Activated CD4-positive, alpha-beta T cell treated with anti-CD3 and anti-CD28 coated beads for 4 hours (primary cell): ENCODE measurements at places on chromosomes 13 and 19.

GRCh38 chr13:98942997-98943396 lies 34.9 kb downstream of the DOCK9 start:
- DNase-seq, result no peak

DNA sequence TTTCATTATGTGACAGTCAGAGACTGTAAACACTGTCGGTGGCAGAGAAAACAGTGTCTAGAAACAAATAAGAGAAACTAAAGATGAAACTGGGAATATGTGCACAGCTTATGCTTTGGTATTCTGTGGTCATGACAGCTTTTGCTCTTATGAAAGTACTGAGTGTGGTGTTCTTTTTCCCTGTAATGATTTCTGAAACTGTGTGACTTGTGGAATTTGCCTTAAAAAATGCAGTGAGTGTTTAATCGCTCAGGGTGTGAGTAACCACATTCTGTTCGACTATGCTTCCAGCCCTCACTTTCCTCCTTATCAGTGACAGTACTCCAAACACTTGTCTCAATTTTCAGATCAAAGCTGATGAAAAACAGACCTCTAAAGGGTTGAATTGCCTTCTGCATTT lies 66.9 kb upstream of the DIAPH3 start:
- no peak for DNase-seq

DNA sequence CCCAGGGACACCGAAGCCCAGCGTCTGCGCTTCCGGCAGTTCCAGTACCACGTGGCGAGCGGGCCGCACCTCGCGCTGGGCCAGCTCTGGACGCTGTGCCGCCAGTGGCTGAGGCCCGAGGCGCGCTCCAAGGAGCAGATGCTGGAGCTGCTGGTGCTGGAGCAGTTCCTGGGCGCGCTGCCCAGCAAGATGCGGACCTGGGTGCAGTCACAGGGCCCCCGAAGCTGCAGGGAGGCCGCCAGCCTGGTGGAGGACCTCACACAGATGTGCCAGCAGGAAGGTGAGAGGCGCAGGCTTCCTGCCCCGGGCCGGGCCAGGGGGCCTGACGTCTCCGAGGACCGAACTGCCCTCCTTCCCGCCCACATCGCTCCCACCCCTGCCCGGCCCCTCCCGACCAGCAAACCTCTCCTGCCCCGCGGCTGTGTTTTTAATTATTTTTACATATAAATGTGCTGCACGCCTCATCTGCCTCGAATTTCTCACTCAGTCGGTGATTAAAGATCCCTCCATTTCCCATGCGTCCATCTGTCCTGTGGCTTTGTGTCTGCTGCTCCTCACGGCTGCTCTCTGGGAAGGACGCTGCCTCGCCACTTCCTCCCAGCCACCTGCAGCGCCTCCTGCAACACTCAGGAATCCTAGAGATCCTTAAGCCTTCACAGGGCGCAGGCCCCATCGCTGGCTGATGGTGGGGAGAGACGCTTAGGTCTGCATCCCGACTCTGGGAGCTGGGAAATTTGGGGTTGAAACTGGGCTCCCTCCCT lies 4.3 kb downstream of the ZSCAN1 start:
- no peak for DNase-seq

- DNase-seq, result no peak
Observed at GRCh38 chr19:35266520-35267352, 2.0 kb upstream of the USF2 start.

GRCh38 chr13:71875823-71876222 lies 8.8 kb upstream of the DACH1 start:
- DNase-seq, result no peak

GRCh38 chr13:98978280-98978679 lies 416 bp upstream of the DOCK9 start:
- DNase-seq, result no peak

GRCh38 chr13:38350114-38350617 lies 515 bp downstream of the UFM1 start:
- peak; percentile 53 for DNase-seq

- DNase-seq, result no peak
Observed at GRCh38 chr19:22616659-22617058, 17.5 kb upstream of the ZNF492 start.

- no peak for DNase-seq
Observed at GRCh38 chr13:94309997-94310855, 169.3 kb downstream of the DCT start.

DNA sequence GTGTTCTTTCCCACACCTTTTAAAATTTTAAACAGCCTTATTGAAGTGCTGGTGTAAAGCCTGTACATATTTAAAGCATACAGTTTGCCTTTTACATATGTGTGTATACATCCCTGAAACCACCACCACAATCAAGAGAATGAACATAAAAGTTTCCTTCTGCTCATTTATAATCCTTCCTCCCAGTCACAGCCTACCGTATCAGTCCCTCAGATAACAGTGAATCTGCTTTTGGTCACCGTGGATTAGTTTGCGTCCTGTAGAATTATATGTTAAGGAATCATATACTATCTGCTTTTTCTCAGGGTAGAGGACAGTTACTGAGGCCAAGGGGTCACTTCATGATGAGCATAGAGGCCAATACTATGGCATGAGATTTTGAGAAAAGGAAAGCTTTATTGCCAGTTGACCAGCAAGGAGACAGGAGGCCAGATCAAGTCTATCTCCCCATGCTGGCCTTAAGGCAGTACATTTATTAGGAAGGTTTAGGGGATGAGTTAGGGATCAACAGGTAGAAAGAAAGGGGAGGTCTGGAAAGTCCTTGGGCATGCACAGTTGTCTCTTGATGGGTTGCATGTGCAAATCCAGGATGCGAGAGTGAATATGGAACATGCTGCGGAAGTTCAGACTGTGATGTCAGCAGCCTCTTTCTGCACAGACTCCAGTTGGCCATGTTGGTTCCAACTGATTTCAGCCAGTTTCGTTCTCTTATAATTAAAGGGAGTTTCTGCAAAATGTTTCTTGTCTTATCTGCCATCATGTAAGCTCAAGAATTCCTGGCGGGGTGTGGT lies 36.3 kb upstream of the LSM14A start:
- no peak for DNase-seq

DNA sequence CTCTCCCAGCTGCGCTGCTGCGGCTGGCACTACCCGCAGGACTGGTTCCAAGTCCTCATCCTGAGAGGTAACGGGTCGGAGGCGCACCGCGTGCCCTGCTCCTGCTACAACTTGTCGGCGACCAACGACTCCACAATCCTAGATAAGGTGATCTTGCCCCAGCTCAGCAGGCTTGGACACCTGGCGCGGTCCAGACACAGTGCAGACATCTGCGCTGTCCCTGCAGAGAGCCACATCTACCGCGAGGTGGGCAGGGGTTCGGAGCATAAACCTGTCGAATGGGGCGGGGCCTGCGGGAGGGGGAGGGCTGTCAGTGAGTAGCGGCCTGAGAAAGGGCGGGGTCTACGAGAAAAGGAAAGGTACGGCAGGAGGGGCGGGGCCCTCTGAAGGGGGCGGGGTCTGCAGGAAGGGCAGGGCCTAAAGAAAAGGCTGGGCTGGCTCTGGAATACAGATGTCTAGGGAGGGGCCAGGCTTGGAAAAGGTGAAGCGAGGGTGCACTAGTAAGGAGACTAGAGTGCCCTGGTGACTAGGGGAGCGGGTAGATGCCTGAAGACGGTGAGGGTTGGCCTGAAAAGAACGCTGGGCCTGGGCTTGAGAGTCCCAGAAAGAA lies 3.6 kb downstream of the CD37 start:
- DNase-seq, result no peak

DNA sequence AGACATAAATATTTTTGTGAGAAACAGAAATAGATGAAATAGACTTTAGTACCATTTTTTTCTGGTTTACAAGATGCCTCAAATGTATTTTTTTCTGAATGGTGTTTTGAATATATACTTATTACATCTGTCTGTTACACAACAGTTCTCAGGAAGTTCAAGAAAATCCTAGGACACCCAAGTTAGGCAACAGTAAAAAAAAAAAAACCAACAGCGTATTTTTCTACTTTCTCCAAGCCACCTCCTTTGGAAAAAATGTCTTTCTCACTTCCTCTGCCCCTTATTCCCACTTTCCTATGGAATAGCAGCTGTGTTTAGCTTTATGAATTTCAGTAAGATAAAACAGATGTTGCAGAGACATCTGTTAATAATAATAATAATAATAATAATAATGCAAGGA lies 489.6 kb upstream of the KLF12 start:
- DNase-seq, result no peak

GRCh38 chr13:112657850-112658445 lies 31.9 kb upstream of the ATP11A start:
- no peak for DNase-seq

GRCh38 chr13:108948251-108948671 lies 318.9 kb downstream of the MYO16 start:
- no peak for DNase-seq

- no peak for DNase-seq
Observed at GRCh38 chr13:28568286-28568685, 73.4 kb upstream of the FLT1 start.

DNA sequence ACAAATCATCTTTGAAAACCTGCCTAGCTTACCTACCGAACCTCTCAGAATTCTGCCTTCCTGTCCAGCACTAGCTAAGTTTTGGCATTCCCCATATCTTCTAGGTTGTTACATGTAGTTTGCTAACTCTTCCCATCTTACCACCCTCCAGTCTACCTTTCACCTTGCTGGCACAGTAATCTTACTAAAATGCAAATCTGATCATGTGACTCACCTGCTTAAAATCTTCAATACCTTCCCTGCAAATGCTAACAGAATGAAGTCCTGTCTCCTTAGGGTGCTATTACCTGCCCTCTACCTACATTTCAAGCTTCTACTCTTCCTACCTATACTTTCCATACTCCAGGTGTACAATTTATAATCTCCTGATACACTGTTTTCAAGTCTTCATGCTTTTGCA lies 30.4 kb downstream of the INTS6 start:
- no peak for DNase-seq

DNA sequence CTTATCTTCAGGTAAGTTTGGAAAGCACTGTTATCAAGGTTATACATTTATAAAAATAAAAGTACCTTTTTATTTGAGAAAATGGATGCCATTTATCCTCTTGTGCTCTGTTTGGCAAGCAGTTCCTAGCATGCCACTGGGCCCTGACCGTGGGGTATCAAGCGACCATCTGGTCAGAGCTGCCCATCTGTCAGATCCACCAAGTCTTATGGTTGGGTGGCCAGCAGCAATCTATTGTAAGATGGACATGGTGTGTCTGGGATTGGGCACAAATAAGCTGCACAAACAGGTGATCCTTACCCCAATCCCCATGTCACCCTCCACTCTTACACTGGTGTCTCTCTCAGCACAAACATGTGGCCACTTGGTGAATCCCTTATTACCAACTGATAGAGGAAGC lies 178.5 kb downstream of the DLEU7 start:
- no peak for DNase-seq

- no peak for DNase-seq
Observed at GRCh38 chr13:66927562-66927961, 302.6 kb downstream of the PCDH9 start.
